ENCODE measurements at places on chromosomes 16 and 17.

- no peak for DNase-seq
Measured at GRCh38 chr17:7856011-7856810, 1.1 kb downstream of the NAA38 start.

DNA sequence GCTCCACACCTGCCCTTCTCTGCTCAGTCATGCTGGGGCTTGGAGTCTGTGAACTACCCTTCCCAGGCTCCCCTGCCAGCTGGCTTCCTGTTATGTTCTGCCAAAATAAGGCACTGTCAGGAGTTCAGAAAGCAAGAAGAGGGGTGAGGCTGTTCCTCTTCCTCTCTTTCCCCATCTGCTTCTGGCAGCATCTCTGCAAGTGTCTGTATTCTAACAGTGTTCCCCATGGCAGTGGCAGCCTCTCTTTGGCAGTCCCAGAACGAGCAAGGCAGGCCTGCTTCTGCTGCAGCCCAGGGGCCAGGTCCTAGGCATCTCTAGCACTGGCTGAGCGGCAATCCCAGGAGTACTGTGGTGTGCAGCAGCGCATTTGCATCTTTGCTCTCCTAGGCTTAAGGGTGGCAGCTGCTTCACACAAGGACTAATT, 219.1 kb downstream of the STX8 start:
- DNase-seq = no peak

GRCh38 chr17:9898812-9899211, 6.3 kb downstream of the RCVRN start:
- DNase-seq = no peak

DNA sequence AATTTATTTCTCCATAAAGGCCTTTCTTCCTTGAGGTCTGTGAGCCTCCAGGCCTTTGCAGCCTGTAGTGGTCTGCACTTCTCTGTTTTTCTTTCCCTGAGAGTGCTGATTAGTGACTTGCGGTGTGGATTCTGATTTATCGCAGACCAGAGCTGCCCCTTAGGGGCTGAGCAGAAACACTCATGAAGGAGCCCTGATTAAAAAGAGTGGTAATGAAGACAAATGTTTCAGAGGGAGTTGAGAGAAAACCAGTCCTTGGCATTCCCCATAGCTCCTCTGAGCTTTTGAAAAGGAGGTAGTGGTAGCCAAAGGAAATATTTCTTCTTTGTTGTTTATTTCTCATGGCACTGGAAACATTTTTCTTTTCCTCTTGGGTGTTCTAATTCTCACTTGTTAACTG, 268.1 kb upstream of the TBX2 start:
- DNase-seq = no peak

DNA sequence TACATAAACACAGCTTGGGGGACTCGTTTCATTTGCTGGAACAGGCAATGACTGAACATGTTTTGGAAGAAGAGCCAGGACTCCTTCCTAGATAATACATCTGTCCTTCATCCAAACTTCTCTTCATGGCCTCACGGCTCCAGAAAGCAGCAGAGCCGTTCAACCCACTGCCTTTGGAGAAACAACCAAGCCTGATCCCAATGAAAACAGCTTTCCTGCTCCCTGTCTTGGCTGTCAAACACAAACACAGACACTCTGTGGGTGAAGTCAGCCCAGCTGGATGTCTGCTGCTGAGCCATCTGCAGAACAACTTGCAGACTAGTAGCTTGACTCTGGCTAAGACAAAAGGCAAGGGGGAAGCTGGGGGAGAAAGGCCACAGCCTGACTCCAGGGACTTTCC, 345.1 kb upstream of the PSMD7 start:
- no peak for DNase-seq

DNA sequence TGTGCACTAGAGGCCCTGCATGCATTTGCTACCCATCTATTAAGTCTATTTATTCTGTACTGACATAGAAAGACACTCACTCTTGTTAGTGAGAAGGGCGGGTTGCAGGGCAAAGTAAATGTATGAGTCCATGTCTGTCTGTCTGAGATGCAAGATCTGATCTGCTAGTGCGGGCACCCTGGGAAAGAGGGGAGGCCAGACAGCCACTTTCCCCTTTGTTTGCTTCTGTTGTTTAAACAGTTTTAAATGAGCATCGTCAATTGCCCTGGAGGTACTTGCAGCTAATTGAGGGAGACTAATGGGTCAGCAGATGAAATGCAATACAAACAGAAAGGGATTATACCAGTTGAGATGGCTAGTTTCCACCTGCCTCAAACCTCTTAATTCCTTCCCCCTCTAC, 24.9 kb downstream of the SCNN1G start:
- DNase-seq = no peak

DNA sequence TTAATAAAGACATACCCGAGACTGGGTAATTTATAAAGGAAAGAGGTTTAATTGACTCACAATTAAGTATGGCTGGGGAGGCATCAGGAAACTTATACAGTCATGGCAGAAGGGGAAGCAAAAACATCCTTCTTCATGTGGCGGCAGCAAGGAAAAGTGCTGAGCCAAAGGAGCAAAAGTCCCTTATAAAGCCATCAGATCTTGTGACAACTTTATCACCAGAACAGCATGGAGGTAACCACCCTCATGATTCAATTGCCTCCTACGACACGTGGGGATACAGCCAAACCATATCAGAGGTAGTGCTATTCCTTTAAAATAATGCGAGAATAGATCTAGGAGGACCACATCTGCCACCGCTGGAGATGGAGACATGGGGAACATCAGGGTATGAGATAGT, 9.0 kb downstream of the C16orf54 start:
- DNase-seq = no peak

DNA sequence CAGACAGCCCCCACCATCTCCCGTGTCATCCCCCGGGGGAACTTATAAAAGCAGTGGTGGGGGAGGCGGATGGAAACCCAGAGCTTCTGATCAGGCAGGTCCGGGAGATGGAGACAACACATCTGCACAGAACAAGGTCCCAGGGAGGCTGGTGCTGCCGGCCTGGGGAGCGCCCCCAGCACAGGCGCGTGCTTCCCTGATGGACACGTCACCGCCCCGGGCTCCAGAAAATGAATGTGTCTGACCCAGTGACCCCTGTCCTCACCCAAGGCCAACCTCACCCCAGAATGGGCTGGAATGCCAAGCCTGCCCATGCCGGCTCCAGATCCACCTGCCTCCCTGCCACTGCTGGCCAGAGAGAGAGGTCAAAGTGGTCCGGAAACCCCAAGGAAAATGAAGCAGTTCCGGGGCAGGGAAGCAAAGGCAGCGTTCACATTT, 12.5 kb downstream of the SLC7A5 start:
- DNase-seq = no peak

GRCh38 chr17:58020401-58020800, 13.4 kb upstream of the SRSF1 start:
- DNase-seq = no peak

GRCh38 chr16:90046971-90047713, 27.9 kb upstream of the DBNDD1 start:
- DNase-seq = no peak

- no peak for DNase-seq
Measured at GRCh38 chr16:85098565-85098964, 13.7 kb downstream of the CIBAR2 start.

GRCh38 chr16:27315333-27316037, 1.7 kb downstream of the IL4R start:
- peak; percentile 35 for DNase-seq

GRCh38 chr17:29567554-29568330, 759 bp upstream of the TP53I13 start:
- DNase-seq = peak; percentile 55

DNA sequence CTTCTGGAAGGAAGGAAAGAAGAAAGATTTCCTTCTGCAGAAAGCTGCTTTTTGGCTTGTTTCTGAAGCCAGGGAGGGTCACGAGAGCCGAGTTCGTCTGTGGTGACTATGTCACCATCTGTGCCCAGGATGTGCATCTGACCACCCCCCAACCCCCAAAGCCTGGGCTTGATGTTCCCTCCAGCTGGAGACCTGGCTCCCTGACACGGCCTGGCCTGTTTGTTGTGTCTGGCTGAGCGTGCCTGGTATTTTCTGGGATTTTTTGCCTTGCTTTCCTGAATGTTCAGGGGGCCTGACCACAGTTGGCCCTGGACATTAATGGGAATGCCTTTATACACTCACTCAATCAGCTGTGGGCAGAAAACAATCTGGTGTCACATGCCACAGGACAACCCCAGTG, 38.9 kb downstream of the LGALS9 start:
- DNase-seq = no peak

GRCh38 chr16:75552951-75553350, 3.1 kb downstream of the TMEM231 start:
- no peak for DNase-seq

DNA sequence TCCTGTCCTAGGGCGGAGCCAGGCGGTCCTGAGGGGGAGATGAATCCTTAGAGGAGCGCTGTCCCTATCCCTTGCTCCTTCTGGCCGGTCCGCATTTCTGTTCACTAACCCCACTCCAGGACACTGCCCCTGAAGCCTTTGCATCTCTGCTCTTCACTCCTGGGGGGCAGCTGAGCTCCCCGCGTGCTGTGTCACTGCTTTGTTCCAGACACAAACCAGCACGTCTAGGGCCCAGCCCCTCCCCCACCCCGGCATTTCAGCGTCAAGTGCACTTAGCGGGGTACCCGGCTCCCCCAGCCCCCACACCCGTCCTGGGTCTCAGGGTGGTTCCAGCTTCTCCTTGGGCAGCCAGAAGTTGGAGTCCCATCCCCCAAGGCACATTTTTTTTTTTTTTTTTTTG, 8.9 kb downstream of the CORO6 start:
- DNase-seq = no peak

GRCh38 chr16:89261691-89262563, 44.4 kb downstream of the ZNF778 start:
- no peak for DNase-seq

DNA sequence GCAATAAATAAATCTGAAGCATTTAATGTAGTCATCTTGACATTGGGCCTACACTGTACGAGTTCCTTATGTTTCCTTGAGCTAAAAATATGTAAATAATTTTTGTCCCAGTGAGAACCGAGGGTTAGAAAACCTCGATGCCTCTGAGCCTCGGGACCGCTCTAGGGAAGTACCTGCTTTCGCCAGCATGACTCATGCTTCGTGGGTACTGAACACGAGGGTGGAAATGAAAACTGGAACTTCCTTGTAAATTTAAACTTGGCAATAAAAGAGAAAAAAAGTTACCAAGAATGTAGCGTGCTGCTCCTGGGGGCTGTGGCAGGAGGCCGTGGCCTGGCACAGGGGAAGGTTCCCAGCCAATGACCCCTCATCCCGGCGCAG, 74.1 kb downstream of the SOCS1 start:
- no peak for DNase-seq

DNA sequence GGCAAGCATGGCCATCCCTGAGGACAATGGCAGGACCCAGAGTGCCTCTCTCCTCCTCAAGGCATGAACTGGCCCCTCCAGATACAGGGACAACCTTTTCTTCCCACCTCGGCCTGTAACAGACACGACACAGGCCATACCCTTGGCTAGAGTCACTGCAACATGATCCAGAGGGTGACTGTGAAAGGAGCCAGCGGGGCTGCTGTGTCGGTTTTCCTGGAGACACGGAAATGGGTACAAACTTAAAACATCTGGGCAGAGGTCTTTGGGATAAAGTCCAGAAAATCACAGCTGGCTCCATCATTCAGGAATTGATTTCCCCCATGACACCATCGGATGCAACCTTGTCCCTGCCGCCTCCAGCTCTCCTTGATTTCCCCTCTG, 5.3 kb downstream of the CEP295NL start:
- DNase-seq = no peak

DNA sequence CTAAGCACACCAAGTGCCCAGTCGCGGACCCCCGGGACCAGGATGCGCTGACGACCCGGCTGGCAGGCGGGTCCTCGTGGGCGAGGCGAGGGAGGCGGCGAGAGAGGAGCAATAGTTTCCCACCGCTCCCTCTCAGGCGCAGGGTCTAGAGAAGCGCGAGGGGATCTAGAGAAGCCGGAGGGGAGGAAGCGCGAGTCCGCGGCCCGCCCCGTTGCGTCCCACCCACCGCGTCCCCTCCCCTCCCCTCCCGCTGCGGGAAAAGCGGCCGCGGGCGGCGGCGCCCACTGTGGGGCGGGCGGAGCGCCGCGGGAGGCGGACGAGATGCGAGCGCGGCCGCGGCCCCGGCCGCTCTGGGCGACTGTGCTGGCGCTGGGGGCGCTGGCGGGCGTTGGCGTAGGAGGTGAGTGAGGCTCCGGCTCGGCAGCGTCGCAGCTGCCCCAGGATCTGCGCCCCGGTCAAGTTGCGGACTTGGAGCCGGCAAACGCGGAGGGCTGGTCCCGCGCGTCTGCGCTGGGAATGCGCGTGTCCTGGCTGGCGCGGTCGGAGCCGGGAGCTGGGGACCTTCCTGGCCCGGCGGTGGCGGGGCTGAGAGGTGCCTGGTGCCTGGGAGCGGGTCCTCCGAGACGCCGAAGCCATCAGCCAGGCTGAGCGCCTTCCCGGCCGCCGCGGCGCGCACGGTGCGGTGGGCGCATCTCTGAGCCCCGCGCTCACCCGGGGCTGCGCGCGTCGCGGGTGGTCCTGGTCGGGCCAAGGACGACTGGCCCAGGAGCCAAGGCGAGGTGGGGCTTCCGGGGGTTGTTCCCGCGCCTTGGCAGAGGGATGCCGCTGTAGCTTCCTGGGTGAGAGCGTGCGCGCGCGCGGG, at the start of gene ITGB3:
Gene ITGB3, plus strand, starts transcription at position 287 of the 862 bp plus-strand sequence. Its CDS starts 35 bp downstream, at position 322.
- DNase-seq = peak; percentile 70

DNA sequence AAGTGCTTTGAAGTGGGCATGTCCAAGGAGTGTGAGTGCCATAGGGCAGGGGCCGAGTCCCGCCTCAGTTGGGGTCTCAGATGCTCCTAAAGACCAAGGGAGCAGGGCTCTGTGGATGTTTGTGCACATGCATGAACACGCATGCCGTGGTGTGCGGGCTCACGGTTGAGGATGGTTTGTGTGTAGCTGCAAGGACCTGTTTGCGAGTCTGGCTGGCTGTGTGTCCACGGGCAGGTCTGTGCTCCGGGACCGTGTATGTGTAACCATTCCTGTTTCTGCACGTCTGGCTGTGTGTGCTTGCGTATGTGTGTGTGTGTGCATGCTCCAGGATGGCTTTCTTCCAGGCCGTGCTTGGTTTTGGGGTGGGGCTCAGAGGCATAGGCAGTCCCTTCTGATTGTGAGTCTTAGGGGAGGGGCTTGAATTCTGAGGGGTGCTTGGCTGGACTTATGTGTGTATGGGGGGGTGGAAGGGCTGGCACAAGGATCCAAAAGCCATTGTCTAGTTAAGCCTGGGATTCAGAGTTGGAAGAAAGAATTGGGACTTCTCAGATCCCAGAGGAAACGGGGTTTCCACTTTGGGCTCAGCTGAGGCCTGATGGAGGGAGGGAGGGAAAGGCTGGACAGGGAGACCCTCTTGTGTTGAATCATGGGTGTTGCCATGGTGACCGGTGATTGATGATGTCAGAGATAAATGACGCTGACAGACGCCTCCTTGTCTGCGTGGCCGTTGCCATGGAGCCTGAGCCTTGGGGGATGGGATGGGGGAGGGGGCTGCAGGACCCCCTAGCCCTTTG, 14.4 kb downstream of the GJD3 start:
- no peak for DNase-seq

- DNase-seq = no peak
Measured at GRCh38 chr16:53337294-53337693, 97.0 kb upstream of the RBL2 start.
